ENCODE measurements at places on chromosomes 5 and 9.

GRCh38 chr5:56456002-56456401, 222.9 kb upstream of the ANKRD55 start:
- DNase-seq: no peak

- DNase-seq: no peak
Observed at GRCh38 chr5:80990527-80990926, 30.4 kb downstream of the RASGRF2 start.

GRCh38 chr9:121706149-121706750, 54.8 kb downstream of the DAB2IP start:
- no peak for DNase-seq

- no peak for DNase-seq
Observed at GRCh38 chr5:149366169-149366729, 8.4 kb downstream of the PCYOX1L start.

DNA sequence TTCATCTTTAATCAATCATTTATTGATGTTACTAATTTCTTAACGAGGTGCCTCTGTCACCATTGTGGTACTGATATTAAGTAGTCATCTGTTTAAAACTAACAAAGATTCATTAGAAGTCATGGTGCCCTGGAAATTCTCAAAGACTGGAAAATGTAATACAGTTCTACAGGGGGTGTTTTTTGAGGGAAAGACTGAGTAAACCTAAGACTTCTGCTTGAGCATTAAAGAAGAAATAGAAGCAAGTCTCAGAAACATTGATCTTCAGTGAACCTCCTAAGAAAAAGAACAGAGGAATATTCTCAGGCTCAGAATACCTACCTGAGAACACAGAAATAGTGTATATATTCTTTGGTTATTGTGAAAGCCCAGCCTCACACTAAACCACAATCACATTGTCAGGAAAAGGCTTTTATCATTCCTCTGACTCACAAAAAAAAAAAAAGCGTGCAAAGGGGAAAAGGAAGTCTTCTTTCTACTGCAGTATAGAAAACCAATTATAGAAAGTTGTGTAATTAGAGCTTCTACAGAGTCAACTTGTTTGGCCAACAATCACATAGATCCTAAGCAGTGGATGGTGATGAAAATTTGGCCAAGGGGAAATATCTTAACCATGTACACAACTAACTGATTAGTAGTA, 60.8 kb downstream of the HINT1 start:
- no peak for DNase-seq

GRCh38 chr5:32625547-32625946, 40.2 kb downstream of the SUB1 start:
- no peak for DNase-seq

DNA sequence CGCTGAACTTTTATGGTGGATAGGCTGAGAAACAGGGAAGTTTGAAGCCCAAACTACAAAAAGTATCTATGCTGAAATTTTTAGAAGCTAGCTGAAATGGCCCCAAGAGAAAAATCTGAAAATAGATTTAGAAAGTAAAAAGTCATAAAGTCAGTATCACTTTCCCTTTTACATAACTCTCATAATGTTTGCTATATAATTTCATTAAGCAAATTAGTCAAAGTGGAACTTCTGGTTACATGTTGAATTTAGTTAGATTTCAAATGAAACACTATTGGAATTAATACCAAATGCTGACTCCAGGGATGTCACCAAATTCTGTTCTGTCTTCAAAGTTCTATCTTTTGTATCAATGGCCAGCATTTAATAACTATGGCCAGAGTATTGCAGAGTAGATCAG, 126.9 kb downstream of the TTC39B start:
- DNase-seq: no peak

- no peak for DNase-seq
Observed at GRCh38 chr9:108386032-108386431, 469.8 kb downstream of the ACTL7B start.

DNA sequence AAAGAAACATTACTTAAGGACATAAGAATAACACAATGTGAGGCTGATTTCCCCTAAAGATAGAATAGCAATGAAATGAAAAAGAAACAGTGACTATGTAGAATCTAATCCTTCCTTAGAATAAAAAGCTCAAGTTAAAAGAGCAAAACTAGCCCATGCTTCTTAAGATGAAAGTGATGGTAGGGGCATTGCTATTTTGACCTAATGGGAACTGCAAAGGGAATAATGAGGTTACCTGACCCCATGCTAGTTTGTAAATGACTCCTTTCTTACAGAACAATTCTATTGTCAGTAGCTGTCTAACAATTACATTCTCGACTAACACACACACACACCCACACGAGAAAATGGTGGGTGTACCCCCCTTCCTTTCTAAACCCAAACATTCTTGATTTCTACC, 575.8 kb downstream of the CSNK1G3 start:
- DNase-seq: no peak
